ENCODE measurements at places on chromosomes 1 and 21.

DNA sequence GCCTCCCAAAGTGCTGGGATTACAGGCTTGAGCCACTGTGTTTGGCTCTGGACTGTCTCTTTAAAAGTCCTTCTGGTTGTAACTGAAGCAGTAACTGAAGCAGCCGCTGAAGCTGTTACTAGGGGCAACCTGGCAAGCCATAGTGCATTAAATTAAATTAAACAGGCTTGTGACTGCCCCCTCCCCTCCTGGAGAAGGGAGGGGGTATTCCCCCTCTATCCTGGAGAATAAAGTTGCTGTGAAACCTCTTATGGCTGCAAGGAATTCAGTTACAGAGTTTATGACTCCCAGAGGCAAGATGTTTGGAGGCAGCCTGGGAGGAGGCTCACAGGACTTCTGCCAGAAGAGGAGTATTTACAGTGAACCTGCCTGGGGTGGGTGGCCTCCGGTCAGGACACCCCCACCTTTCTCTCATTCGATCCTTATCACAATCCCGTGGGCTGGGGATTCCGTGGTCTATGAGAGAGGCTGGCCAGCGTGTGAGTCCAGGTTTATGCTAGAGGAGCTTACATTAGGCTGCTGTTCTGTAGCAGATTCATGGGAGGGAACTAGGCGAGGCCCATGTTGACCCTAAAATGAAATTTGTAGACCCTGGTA lies 8.3 kb downstream of the TTC22 start:
- DNase-seq, result no peak

DNA sequence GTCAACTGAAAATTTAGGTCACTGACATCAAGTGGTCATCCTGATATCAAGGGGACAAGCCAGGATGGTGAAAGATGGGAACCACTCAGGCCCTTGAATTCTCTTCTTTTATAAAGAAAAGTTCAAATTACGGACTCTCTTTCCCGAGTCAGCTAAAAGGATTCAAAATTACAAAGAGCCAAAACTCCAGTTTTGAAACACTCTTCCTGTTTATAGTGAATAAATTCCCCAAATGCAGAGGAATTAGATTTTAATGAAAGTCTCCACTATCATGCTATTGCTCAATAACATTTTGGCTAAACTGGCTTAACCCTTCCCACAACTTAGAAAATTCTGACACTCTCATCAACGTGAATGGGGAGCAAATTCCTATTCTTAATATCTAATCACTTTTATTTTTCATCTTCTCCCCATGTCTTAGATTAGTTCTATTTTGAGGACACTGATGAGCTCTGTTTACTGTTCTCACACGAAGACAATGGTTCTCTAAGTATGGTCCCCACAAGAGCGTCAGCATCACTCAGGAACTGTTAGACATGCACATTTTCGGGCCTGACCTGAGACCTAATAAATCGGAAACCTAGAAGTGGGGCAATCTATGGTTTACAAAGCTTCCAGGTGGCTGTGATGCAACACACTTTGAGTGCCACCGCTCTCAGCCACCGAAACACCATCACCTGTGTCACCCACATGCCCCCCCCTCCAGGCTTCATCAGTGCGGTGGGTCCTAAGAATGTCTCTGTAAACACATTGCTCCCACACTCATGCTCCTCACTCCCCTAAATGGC lies 64.4 kb upstream of the TIAM1 start:
- DNase-seq, result no peak

- DNase-seq, result no peak
These were observed 1.2 kb downstream of the TRIT1 start for GRCh38 chr1:39882152-39882551.

DNA sequence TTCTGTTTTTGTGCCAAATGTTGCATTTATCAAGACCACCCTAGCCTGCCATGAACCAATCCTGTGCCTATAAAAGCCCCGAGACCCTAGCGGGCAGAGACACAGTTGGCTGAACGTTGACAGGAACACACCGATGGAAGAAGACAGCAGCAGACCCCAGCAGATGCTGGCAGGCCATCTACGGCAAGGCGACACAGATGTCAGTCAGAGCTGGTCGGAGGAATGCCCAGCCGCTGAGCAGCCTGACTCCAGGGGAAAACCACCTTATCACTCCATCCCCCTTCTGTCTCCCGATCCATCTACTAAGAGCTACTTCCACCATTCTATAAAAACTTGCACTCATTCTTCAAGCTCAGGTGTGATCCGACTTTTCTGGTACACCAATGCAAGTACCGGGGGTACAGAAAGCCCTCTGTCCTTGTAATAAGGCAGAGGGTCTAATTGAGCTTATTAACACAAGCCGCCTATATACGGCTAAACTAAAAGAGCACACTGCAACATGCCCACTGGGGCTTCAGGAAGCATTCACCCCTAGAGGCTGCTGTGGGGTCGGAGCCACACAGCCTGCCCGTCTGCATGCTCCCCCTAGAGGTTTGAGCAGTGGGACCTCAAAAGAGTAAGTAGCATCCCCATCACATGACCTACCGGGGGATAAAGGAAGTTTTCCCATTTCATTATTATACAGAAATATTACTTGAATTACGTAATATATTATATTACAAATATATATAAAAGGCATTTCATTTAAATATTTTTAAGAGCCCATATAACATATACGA lies 1156.3 kb upstream of the B3GALT2 start:
- no peak for DNase-seq

GRCh38 chr1:19758227-19758830 lies 41.4 kb downstream of the TMCO4 start:
- no peak for DNase-seq

- DNase-seq, result peak; percentile 92
These were observed at the start of gene PTPN14 for GRCh38 chr1:214551436-214552173. TSS of gene PTPN14 (minus strand) at chr1:214551602. CDS start at chr1:214464803, 86,799 bp downstream.

DNA sequence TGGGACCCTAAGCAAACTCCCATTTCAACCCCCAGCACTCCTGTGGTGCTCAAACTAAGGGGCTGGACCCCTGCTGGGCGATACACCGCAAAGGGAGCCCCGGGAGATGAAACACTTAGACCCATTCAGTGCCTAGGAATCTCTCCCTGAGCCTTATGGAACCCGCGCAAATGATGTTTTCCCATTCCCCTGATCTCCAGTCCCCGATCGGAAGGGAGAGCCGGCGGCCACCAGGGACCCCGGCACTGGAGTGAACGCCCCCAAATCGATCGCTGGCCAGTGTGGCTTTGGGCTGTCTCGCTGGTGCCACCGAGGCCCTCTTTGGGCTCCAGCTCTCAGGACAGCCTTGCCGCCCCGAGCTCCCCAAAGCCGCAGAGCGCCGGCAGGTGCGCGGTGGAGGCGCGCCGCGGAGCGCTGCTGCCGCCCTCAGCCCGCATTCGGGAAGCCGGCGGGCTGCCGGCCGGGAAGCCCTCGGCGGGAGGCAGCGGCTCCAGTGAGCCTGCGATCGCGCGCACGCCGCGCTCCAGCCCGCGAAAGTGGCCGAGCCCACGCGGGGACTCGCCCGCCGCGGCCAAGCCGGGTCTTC lies 1.1 kb downstream of the PLXNA2 start:
- DNase-seq, result no peak

GRCh38 chr1:54499360-54500106 lies 48.5 kb upstream of the ACOT11 start:
- no peak for DNase-seq

DNA sequence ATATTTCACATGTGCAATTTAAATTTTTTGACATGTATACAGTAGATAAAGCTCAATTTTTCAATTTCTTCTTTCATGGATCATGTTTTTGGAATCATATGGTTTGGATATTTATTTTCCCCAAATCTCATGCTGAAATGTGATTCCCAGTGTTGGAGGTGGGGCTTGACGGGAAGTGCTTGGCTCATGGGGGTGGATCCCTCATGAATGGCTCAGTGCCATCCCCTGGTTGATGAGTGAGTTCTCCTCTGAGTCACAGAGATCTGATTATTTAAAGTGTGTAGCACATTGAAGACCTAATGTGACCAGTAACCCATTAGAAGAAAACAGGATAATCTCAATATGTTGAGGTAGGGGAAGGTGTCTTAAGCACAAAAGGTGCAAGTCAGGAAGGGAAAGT lies 9.1 kb upstream of the IFI16 start:
- DNase-seq, result no peak

GRCh38 chr1:78168306-78168705 lies 122.5 kb downstream of the GIPC2 start:
- DNase-seq, result no peak

DNA sequence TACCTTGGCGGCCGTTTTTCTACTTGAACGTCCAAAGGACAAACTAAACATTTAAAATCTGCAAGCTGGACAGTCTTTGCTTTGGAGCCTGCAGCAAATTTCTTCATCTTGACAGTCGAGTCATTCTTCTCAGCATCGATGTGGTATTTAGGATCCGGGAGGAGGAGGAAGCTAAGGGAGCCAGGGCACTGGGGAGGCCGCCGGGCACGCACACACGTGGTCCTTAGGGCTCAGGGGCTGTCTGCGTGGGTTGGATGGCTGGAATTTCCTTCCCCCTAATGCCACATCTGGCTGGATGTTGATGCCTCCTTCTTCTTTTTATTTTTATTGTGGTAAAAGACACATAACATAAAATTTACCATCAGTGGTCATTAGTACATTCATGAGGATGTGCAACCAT lies 300.9 kb downstream of the CAMTA1 start:
- DNase-seq, result no peak

- DNase-seq, result no peak
These were observed 69.1 kb downstream of the TGFB2 start for GRCh38 chr1:218414060-218414728.

DNA sequence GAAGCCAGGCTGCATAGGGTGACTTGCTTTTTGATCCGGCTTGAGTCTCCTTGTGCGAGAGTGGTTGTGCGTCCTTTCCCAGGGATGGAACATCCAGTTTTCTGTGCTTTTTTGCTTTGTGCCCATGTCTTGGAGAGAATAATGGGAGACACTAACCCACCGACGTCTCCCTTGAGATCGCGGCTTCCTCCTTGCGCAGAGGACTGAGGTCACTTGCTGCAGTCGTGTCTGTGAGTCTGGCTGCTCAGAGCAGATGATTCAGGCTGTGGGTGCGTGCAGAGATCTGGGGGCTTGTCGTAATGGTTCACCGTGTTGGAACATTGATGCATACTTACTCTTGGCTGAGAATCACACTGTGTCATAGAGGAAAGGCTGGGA lies 164.5 kb upstream of the CACNA1E start:
- no peak for DNase-seq

DNA sequence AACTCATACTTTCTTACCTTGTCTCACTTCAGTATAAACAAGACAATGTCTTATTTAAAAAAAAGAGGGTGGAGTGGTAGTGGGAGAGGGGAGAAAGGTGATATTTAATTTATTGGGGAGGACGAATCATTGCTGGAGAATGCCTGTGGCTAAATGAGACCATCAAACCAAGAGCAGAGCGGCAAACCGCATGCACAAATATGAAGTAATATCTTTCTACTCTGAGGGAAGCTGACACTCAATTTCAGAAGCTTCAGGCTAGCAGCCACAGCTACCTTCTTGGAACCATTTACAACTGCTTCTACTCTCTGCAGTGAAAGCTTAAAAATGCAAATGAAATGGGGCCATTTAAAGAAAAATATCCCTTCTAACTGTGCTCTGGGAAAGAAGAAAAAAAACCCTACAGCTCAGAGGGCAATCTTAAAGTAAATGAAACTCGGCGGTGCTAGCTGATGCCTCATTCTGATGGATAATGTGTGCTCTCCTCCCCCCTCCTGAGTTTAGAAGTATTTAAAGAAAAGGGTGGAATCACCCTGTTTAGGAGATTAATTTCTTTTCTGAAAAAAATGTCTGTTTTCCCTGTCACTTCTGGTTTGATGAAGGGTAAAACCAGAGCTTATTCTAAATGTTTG lies 178.2 kb upstream of the CAMK1G start:
- no peak for DNase-seq

DNA sequence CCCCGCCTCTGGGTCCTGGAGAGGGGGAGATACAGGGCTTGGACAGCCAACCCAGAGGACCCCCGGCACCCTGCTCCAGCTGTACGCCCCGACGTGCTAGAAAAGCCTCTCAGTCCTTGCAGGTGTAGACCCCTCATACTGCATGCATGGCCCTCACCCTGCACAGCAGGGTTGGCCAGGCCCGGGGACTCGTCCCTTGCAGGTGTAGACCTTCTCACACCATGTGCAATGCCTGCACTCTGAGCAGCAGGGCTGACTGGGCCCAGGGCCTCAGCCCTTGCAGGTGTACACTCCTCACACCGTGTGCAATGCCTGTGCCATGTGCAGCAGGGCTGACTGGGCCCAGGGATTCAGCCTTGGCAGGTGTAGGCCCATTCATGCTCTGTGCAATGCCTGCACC lies 26.8 kb downstream of the WNT9A start:
- no peak for DNase-seq

DNA sequence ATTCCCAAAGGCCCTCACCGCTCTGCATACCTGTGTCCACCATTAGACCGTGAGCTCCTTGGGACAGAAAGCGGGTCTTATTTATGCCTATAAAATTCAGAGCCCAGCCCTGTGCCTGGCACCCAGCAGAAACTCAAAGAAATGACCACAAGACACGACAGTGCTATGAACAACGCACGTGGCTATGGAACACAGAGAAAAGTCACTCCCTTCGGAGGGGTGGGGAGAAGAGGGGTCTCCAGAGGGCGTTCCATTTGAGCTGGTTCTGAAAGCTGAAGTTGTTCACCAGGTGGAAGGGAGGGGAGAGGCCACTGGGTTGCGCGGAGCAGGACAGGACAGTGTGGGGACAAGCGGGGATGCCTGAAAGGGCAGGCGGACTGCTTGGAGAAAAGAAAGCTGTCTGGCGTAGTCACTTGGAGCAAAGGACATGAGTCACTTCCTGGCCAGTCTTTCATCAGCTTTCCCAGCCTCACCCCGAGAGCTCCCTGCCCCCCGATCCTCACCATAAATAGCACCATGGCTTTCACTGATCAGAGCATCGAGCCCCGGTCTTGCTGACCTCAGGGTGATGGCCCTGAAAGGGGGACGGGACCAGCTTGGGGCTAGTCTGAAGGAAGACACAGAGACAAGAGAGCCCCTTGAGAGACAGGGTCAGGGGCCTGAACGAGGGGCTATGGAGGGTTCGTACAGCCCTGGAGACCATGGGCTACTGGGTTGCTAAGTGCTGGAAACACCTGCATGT lies 28.5 kb downstream of the ECE1 start:
- no peak for DNase-seq

DNA sequence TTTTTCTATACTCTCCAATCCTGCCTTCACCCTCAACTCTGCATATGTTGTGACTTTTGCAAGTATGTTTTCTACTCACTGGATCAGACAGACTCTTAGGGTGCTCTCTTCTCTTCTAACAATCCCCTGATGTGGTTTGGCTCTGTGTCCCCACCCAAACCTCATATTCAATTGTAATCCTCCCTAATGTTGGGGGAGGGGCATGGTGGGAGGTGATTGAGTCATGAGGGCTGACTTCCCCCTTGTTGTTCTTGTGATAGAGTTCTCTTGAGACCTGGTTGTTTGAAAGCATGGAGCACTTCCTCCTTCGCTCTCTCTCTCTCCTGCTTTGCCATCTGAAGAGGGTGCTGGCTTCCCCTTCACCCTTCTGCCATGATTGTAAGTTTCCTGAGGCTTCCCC lies 148.9 kb upstream of the IGSF21 start:
- no peak for DNase-seq

- DNase-seq, result no peak
These were observed 19.9 kb downstream of the ALDH9A1 start for GRCh38 chr1:165678509-165678908.

- no peak for DNase-seq
These were observed 115.1 kb downstream of the TRIM33 start for GRCh38 chr1:114395863-114396262.

GRCh38 chr1:202593845-202594244 lies 116.4 kb downstream of the SYT2 start:
- no peak for DNase-seq
